ENCODE measurements at places on chromosomes 7 and 10. TPM values are rescaled to one million over a fixed set of nuclear protein-coding genes. Genes with fewer than 3 reads are reported as not detected.

The CYP51A1 gene
- 39.5 TPM for polyA plus RNA-seq

GRCh38 chr10:16724509-16724908, 92.7 kb downstream of the RSU1 start:
- DNase-seq = no peak

- no peak for DNase-seq
Observed at GRCh38 chr10:128116851-128117615, 9.2 kb downstream of the MKI67 start.

The NANOS1 gene
- polyA plus RNA-seq = 1.7 TPM

DNA sequence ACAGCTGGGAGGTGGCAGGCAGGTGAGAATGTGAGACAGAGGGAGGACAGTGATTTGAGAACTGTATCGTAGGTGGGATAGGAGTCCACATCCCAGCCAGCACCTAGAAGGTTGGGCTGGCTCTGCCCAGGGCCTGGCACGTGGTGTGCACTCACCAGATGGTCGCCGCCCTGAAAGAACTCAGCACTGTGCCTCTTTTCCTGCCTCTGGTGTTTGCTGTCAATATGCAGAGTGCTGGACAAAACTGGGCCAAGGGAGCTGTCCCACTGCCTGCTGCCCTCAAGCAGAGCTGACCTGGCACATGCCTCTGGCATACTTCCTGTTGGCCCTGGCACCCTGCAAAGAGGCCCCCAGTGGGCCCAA, 36.8 kb downstream of the CHST3 start:
- no peak for DNase-seq

DNA sequence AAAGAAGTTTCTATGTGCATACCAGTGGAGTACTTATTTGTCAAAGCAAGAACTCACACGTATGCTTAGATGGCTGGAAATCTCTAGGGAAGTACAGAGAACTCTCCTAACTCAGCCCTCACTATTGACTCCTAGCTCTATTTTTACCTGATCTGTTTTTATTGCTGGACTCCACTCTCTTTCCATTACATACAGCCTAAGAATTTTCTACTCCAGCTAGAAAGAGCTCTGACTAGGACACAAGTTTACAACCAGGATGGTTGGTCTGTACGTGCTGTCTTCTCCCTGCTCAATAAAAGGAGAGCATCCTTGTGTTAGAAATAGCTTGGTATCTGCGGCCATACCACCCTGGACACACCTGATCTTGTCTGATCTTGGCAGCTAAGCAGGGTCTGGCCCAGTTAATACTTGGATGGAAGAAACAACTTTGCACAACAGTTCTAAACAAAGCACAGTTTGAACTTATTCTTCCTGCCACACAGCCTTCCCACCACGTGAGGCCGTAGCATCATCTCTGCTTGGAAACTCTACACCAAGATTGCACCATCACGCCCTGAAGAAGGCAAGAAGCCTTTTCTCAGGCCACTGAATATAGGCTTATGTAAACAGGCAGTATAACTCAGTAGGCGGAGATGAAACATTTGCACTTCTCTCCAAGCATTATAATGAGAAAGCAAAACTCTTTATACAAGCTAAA, 50.7 kb downstream of the KCNMA1 start:
- no peak for DNase-seq

The SEM1 gene
- polyA plus RNA-seq = 978 TPM

DNA sequence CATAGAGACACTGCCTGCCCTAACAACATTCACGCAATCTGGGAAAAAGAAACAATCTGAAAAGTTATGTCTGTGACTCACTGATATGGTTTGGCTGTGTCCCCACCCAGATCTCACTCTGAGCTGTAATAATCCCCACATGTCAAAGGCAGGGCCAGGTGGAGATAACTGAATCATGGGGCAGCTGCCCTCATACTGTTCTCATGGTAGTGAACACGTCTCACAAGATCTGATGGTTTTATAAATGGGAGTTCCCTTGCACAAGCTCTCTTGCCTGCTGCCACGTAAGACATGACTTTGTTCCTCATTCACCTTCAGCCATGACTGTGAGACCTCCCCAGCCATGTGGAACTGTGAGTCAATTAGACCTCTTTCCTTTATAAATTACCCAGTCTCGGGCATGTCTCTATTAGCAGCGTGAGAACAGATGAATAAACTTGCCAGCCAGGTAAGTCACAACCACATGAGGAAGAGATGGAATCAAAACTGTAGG, 341.5 kb upstream of the AOAH start:
- DNase-seq = no peak

DNA sequence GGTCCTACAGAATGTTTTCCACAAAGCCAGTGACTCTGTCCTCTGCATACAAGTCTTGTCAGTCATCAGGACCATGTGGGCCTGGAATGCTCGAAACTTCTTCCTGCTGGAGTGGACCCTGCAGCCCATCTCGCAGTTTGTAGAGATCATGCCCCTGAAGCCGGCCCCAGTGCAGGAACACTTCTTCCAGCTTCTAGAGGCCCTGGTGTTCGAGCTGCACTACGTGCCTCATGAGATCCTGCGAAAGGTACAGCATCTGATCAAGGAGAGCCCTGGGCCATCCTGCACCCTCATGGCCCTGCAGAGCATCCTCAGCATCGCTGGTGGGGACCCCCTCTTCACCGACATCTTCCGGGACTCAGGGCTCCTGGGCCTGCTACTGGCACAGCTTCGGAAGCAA, 46.5 kb downstream of the WDFY4 start:
- DNase-seq = no peak

GRCh38 chr7:20786779-20787659, at the start of gene SP8:
Gene SP8 (minus strand): TSS chr7:20786886. CDS start chr7:20786798, 88 bp downstream.
- DNase-seq = peak; percentile 48

DNA sequence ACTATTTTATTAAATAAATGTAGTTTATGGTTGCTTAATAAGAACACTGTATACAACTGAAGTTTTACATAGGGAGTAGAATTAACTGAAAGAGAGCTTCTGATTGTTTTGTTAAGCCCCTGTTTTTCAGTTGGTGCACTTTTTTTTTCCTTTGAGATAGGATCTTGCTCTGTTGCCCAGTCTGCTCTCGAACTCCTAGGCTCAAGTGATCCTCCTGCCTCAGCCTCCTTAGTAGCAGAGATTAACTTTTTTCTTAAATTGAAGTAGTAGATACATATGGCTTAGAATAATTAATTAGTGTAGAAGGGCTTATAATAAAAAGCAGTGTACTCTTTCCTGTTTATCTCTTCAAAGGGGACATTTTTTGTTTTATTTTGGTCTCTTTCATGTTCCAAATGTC, 11.2 kb downstream of the SDHAF3 start:
- DNase-seq = no peak

DNA sequence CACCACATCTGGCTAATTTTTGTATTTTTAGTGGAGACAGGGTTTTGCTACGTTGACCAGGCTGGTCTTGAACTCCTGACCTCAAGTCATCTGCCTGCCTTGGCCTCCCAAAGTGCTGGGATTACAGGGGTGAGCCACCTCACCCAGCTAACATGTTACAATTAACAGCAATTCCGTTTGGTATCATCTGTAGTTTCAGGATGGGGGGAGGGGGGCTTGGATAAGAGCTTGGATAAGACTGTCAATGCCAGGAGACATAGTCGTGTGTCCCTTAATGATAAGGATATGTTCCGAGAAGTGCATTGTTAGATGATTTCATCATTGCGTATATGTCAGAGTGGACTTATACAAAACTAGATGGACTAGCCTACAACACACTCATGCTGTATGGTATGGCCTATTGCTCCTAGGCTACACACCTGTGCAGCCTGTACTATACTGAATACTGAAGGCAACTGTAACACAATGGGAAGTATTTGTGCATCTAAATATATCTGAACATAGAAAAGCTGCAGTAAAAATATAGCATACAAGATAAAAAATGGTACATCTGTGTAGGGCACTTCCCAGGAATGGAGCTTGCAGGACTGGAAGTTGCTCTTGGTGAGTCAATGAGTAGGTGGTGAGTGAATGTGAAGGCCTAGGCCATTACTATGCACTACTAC, 103.9 kb upstream of the TNS3 start:
- no peak for DNase-seq

- DNase-seq = no peak
Observed at GRCh38 chr7:106177300-106177690, 65.2 kb upstream of the SYPL1 start.

GRCh38 chr10:6175329-6176055, 27.2 kb upstream of the PFKFB3 start:
- no peak for DNase-seq

The EXOC6 gene
- polyA plus RNA-seq = 17.3 TPM

The CEP55 gene
- polyA plus RNA-seq = 52.4 TPM

GRCh38 chr7:127751062-127751461, 99.1 kb downstream of the SND1 start:
- no peak for DNase-seq

The SLC25A28 gene
- polyA plus RNA-seq = 21.4 TPM

DNA sequence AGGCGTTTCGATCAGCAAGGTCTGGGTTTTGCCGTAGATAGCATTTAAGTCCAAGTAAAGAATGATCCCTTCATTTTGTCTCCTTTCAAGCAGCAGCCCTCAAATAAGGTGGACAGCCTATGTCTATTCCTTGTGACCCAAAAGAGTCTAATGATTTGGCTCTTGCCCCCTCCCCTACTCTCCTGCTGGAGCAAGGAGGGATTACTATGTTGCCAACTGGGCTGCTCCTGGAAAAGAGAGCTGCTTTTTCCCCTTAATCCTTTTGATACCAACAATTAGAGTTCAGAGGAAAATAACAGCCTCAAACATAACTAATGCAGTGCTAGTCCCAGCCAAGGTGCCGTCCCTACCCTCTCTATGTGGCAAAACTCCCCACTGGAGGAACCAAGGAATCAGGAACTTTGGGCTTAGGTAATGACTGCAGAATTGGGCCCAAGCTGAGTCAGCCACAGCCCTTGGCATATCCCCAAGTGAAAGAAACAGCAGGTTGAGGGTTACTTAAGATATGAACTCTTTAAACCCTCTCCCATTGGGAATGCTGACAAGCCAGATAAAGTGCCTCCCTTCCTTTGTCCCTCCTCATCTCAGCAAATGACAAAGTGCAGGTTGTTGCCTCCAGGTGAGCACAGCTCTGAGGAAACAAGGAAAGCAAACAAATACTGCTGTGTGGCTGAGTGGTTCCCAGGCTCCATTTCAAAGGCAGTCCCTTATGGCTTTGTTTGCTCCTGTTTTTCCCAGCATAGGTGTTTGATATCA, 643.7 kb downstream of the INHBA start:
- no peak for DNase-seq

- DNase-seq = no peak
Observed at GRCh38 chr10:133489816-133490588, 36.3 kb downstream of the SCART1 start.

The CXCL12 gene
- 0.07 TPM for polyA plus RNA-seq

The CTTNBP2 gene
- polyA plus RNA-seq = 0.21 TPM

DNA sequence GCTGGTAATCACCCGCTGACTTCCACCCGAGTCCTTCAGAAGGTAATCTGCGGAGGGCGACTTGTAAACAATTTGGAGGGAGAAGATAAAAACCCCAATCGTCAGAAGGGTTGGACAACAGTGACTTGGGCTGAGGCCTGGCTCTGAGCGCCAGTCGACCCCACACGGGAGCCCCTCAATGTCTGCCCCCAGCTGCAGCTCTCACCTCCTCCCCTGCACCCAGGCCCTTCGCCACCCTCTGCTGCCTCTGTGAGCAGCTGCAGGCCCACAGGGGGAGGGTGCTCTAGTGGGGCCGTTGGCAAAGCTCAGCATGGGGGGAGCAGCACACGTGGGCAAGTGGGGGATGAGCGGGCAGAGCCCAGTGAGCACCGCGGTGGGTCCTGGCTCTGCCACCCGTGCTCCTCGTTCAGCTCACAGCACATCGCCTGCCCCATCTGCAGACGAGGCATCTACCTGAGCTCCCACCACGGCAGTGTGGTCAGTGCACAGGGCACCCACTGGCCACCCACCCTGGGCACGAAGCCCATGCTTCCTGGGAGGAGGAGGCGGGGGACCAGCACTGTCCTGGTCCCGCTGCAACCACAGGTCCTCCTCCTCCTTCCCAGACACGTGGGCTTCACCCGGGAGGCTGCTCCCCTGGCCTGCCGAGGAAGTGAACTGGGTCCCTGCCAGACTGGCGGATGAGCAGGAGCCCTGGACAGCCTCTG, 280.5 kb downstream of the ELFN1 start:
- no peak for DNase-seq

DNA sequence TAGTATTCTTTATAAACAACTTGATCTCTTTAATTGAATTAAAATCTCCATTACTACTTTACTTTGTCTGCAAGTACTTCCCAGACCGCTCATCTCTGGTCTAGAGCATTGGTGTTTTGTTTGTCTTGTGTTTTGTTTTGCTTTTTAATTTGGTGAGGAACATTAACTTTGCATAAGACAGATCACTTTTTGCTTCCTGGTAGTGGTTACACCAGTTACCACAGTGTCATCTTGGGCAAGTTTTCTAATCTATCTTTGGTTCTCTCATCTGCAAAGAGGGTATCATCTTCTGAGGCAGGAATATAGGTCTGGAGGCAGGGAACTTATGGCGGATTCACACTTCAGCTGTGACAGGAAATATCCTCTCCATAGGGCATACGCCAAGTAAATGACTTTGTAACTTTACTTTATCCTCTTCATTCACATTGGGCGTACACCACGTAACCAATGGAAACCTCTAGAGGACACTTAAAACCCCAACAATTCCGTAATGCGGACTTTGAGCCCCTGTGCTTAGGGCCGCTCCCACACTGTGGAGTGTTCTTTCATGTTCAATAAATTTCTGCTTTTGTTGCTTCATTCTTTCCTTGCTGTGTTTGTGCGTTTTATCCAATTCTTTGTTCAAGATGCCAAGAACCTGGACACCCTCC, 83.2 kb upstream of the JAZF1 start:
- no peak for DNase-seq

The STEAP1B gene
- polyA plus RNA-seq = not detected

The NFE2L3 gene
- 10.0 TPM for polyA plus RNA-seq

DNA sequence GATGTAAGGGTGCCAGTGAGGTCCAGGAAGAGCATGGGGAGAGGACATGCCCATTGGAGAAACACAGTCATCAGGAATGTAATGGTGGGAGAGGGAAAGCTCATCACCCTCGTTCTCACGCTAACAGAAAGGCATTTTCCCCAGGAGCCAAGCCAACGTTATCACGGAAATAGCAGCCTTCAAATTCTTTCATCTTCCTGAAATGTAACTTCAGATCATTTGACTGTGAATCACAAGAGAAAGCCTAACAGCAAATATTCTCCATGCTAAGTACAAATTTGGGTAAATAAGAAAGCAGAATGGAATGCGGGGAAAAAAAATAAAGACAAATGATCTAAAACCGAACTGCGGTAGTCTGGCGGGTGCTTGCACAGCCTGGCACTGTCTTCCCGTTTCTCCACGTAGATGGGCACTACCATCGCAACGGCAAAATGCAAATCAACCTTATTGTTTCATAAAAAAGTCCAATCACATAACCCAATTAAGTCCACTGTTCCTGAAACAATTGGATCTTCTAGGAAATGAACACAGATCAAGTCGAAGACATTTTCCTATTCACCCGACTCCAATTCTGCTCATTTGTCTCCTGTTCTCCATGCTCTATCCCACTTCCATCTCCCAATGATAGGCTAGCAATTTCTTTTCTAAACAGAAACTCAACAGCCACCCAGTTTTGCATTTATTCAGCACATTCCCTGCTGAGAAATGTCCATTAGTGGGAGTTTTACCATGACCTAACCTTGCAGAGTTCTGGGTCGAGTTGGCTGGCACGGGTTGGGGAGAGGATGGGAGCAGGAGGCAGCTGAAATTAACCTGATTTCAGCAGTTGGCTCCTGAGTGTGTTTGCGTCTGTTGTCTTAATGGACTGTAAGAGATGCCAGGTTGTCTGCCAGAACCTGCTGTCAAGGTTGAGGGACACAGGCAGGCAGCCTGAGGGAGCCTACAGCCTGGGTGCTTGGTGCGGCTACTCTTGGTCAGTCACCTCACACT, 74.6 kb upstream of the FRMD4A start:
- DNase-seq = no peak

The TMEM72 gene
- polyA plus RNA-seq = not detected

The TMEM120A gene
- 46.0 TPM for polyA plus RNA-seq

All from A549 (cell line).